ENCODE measurements at places on chromosomes 5 and 9.

- no peak for DNase-seq
Measured at GRCh38 chr5:171782332-171782966, 3.2 kb upstream of the SMIM23 start.

DNA sequence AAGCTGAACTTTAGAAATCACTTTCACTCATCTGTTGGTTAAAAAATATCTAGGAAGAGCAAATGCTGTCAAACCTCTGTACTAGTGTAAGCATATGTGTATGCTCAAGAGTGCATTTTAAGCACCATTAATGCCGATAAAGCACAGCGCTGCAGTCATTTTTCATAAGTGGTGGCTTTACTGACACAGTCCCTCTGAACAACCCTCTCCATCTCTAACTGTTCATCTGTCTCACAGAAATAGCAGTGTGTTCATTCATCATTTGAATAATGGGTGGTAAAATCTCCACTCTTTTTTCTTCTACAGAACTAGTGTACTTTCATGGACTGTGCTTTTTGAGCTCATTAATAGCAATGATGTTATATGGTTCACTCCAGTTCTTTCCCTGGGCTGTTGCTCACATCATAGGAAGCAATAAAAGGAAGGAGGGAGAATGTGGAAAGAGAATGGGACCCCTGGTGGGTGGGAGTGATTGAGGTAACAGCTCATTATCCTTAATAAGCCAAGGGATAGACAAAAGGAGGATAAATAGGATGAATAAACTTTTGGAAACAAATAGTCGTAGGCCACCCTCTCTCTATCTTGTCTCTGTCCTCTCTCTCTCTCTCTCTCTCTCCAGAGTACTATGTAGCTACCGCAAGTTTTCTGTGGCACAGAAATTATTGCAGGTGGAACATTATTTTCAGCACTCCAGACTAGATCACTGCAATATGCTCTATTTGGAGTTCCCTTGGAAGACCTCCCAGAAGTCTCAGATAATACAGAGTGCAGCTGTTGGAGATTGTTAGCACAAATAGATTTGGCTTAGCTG lies 117.9 kb upstream of the PRDM9 start:
- no peak for DNase-seq

DNA sequence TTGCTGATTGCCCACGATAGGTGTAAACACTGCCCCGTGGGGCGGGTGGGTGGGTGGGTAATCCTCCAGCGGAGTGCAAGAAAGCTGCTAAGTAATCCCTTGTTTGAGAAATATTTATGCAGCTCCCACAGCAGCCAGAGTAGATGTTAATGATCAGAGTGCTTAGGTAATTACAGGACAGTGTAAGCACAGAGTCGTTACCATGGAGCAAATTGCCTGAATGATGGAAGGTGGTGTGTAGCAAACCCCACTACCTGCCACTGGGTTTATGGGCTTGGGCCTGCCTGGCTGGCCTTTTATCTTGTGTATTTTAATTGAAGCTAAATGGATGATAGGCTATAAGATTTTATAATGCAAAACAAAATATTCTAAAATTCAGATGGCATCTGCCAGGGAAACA lies 110.0 kb downstream of the COL5A1 start:
- no peak for DNase-seq

DNA sequence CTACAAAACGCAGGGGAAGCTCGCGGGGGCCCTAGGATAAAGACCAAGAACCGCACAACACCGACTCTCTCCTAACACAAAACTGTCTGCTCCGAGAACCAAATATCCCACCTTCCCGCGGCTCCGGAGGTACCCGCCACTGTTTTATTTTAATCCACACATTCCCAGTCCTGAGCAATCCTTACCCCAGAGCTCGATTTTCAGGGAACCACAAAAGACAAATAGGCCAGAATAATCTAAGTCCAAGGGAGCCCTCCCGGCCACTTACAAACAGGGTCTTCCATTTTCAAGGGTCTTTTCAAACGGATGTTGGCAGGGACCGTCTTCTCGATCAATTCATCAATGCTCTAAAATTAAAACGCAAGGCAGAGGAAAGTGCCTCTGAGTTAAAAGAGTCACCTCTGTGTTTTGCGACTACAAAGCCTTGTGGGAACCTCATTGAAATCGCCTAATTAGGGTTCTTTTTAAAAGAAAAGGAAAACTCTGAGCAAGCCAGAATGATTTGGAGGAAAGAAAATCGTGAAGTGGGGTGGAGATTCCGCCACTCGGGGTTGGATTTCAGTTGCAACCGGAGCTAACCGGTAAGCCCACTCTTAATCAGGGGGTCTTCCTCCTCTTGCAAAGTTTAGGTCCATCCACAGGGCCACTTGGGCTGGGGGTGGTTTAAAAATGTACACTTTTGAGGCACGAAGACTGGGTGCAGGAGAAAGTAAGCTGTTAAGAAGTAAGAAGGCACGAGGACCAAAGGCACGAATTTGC lies 1.0 kb downstream of the GLDC start:
- no peak for DNase-seq

GRCh38 chr9:129283291-129283691 lies 105.2 kb upstream of the IER5L start:
- no peak for DNase-seq

- DNase-seq = no peak
Measured at GRCh38 chr5:74562122-74562521, 78.4 kb downstream of the ENC1 start.

GRCh38 chr5:74360535-74361210 lies 279.9 kb downstream of the ENC1 start:
- DNase-seq = no peak

GRCh38 chr5:177462021-177462670 lies 11.3 kb downstream of the DBN1 start:
- no peak for DNase-seq

GRCh38 chr9:1049641-1050040 lies 516 bp upstream of the DMRT2 start:
- DNase-seq = no peak

GRCh38 chr9:121686930-121687541 lies 35.6 kb downstream of the DAB2IP start:
- DNase-seq = no peak

DNA sequence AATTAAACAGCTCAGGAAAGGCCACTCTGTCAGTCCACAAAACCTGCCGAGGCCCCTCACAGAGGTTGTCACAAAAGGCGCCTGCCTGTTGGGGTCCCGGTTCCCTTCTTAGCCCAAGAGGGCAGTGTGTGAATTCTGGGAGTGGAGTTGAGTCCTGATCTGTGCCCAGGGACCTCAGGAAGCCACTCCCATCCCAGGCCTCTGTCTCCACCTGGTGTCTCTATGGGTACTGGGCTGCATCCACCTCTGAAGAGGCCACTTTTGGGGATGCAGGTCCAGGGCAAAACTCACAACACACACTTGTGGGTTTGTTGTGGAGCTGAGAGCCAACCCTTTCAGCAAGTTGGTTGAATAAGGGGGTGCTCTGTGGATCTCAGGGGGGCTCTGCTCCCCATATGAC lies 74.3 kb upstream of the STXBP1 start:
- no peak for DNase-seq

DNA sequence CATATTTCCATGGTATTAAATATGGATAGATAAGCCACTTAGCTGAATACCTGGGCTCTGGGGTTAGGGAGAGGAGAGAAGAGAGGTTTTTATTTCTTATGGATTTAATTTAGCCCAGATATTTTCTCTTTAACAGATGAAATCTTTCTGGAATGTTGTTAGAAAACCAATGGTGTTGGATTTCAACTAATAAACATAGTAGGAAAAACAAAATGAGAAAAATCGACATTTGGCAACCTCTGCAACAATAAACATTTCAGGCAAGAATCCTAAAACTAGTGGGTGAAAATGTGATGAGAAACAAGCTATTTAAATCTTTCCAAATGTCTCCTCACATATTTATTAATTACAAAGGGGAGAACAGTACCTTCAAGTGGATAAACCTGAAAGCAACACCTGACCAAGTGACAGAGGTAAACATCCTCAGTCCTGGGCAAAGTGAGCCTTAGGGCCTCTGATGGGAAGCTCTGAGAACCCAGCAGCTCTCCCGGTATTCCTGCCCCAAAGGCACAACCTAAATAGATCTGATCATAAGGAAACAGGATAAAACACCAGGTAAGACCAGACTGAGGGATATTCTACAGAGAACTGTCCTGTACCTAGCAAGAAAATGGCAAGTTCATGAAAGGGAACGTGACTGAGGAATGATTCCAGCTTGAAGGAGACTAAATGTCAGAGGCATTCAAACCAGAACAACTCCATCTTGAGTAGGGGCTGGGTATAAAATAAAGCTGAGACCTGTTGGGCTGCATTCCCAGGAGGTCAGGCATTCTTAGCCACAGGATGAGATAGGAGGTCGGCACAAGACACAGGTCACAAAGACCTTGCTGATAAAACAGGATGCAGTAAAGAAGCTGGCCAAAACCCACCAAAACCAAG lies 163.7 kb downstream of the ESM1 start:
- no peak for DNase-seq

GRCh38 chr5:38871058-38871605 lies 25.3 kb downstream of the OSMR start:
- DNase-seq = no peak

GRCh38 chr9:97478301-97478981 lies 23.0 kb upstream of the TMOD1 start:
- DNase-seq = no peak

DNA sequence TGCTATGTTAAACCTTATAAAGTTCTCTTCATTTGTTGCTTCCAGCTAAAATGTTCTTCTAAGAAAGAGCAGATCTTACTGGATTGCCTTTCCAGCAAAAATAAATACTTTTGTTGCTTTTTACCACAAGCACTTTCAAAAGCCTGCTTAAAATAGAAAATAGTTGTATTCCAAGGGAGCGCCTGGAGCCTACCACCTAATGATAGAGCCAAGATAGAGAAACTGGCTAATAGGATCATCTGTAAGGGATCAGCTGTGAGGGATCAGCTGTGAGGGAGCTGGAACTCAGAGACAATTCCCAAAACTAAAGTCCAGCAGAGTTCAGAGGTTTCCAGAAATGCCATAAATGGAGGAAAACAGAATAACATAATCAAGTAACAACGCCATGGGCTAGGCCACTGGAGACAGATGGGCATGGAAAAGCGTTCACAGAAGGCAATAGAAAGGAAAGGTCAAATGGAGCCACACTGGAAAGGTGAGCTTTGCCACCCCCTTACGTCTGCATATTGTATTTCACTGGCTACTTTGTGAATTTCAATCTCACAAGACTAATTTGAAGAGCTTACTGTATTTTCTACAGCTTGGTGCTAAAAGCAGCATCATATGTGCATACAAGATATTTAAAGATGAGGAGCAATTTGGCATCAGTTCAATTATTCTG lies 140.6 kb upstream of the TLE4 start:
- no peak for DNase-seq

- DNase-seq = no peak
Measured at GRCh38 chr9:99601571-99602111, 220.0 kb upstream of the NR4A3 start.

DNA sequence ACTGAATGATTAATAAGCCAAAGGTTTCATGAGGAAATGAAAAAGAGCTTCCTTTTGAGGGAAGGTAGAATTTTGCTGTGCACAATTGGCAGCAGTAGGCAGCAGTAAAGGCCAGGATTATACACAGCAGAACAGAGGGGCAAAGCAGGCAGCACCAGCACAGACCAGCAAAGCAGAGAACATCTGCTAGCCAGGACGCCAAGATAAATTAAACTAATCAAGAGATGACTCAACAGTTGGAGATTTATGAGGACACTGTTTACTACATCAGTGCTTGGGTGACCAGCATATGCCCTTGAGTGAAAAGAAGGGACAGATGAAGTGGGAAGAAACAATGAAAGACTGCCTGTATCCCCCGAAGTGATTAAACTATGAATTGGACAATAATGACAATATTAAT lies 871.4 kb upstream of the CDH10 start:
- DNase-seq = no peak

GRCh38 chr9:113649054-113649453 lies 185.5 kb downstream of the RGS3 start:
- no peak for DNase-seq

GRCh38 chr9:87611776-87612175 lies 114.1 kb downstream of the DAPK1 start:
- no peak for DNase-seq

DNA sequence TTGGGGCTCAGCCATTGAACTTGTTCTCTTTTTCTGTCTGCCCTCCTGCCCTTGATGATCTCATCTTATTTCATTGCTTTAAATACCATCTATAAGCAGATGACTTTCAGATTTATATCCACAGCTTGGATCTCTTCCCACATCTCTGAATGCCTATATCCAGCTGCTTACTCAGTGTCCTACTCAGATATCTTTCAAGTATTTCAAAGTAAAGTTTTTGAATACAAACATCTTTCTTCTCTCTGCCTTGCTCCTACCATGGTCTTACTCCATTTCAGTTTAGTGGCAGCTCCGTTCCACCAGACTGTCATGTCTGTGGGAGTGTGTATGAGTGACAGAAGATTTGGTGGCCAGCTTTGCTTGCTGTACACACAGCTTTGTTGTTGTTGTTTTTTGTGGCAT lies 59.7 kb downstream of the ERBIN start:
- DNase-seq = no peak

- DNase-seq = no peak
Measured at GRCh38 chr9:134321946-134322741, 4.1 kb upstream of the RXRA start.

DNA sequence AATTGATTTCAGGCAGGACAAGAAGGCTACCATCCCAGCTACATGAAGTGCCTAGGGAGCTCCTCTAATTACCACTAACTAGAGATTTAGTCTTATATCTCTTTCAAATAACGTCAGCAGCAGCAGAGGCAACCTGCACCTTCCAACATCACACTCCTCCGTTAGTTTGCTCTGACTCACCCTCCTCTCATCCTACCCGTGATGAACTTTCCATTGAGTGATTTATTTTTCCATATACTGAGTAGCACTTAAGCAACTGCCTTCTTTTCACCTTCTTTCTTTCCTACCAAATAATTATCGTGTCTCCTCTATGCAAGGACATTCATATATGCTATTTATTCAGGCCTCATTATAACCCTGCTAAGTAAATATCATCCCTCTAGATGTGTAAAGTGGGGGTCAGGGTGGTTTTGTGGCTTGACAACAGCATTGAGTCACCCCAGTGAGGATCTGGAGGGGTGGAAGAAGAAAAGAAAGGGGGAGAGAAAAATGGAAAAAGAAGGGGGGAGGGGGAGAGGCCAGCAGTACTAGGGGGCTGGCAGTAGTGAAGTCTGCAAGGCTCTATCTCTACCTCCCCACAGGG lies 64.6 kb upstream of the CAST start:
- DNase-seq = no peak

DNA sequence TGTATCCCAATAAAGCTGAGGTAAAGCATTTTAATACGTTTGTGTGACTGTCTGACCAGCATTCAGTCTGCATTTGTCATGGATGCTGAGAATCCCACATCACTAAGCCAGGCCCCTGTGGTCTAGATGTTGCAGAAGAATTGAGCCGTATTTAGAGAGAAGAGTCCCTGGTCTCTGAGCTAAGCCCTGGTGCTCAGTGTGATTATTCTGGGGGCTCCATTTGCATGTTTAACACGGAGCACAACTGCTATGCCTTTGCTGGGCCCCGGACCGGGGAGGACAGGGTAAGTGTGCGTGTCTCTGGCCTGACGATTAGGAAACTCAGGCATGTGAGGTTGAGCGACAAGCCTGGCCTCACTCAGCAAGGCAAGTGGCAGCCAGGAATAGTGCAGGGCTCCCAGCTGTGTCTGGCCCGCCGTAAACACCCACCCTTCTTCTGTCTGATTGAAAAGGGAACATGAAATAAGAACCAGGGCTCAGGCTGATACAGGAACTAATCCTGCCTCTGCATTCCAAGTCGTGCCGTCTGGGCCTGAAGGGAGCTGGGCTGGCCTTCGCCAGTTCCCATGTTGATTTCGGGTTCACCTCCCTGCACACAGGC lies 22.3 kb downstream of the FAM78A start:
- no peak for DNase-seq

All from activated T-helper 1 cell treated with anti-CD3 and anti-CD28 coated beads, Interleukin-2, amount 50 U/mL, for 16 hours (primary cell).